NCI-H1417 treated with DMSO at 0.1 percent for 48 hours (cell line): ENCODE measurements at places on chromosomes 2 and 18.

DNA sequence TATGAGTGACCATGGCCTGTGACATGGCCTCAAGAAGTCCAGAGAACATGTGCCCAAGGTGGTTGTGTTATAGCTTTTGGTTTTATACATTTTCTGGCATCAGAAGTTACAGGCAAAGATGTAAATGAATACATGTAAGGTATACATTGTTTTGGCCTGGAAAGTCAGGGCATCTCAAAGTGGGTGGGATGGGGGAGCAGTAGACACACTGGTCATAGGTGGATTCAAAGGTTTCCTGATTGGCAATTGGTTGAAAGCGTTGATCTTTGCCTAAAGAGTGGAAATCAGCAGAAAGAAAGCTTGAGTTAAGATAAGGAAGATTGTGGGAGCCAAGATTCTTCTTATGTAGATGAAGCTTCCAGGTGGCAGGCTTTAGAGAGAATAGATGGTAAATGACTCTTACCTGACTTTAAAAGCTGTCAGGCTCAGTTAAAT lies 62.1 kb upstream of the DYNAP start:
- no peak for DNase-seq

GRCh38 chr2:214569419-214570035 lies 158.7 kb downstream of the VWC2L start:
- no peak for DNase-seq

DNA sequence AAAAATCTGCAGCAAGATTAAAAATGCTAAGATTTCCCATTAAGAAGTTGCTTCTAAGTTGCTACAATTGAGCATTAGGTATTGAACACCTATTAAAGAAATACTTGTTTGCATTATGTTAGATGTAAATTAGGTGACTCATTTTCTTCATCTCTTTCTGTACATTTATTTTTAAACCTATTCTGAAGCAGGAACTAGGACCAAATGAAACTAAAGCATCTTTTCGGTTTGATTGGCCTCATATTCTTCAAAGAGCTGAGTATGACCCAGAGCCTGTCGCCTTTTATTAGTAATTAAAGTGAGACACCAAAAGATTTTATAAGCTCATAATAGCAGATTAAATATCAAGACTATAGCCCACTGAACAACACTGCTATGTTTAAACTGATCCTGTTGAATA lies 83.4 kb upstream of the ZEB2 start:
- DNase-seq: no peak

DNA sequence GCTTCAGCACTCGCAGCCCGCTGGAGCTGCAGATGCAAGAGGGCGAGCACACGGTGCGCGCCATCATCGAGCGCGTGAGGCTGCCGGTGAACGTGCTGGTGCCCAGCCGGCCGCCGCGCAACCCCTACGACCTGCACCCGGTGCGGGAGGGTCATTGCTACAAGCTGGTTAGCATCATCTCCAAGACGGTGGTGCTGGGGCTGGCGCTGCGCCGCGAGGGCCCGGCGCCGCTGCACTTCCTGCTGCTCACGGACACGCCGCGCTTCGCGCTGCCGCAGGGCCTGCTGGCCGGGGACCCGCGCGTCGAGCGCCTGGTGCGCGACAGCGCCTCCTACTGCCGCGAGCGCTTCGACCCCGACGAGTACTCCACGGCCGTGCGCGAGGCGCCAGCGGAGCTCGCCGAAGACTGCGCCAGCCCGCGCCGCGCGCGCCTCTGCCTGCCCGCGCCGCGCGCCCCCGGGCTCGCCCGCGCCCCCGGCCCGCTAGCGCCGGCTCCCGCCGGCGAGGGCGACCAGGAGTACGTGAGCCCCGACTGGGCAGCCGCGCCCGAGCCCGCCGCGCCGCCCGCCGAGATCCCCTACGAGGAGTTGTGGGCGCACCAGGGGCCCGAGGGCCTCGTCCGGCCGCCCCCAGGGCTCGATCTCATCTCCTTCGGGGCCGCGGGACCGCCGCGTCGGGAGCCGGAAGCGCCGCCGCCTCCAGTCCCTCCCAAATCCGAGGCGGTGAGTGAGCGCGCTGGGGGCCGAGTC lies 11.8 kb downstream of the GAREM2 start:
- no peak for DNase-seq

DNA sequence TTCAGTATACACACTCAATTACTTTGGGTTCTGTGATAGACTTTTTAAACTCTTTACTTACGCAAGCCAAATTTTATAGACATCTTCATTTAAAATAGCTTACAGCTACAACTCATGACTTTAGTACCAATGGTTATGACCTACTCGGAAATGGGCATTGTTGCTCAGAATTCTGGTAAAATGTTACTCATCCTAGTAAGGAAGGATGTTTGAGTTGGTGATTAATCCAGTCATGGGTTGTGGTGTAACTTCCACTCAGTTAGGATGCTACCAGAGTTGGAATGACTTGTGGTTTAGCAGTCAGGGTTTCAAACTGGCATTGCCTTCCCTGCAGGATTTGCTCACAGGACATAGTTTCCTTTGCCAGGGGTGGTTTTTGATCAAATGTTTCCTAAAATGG lies 7.4 kb upstream of the NPC1 start:
- no peak for DNase-seq

DNA sequence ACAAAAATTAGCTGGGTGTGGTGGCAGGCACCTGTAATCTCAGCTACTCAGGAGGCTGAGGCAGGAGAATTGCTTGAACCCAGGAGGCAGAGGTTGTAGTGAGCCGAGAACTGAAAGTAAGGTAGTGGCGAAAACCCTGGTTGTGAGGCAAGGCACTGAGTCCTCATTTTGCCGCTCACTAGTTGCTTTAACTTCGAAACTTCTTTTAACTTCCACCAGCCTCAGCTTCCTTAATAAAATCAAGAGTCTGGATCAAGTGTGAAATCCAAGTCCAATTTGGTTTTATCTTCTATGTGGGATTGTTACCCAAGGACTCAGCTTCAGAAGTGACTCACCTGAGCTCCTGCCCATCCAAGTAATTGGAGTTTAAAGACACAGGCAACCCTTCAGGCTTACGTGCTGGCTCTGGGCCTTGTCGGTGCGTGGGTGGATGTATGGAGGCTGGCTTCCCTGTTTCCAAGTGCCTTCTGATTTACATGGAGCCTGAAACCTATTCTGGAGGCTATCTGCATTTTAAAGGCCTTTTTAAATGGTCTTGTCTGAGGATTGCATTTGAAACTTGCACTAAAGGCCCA lies 374.2 kb upstream of the ID2 start:
- DNase-seq: no peak

DNA sequence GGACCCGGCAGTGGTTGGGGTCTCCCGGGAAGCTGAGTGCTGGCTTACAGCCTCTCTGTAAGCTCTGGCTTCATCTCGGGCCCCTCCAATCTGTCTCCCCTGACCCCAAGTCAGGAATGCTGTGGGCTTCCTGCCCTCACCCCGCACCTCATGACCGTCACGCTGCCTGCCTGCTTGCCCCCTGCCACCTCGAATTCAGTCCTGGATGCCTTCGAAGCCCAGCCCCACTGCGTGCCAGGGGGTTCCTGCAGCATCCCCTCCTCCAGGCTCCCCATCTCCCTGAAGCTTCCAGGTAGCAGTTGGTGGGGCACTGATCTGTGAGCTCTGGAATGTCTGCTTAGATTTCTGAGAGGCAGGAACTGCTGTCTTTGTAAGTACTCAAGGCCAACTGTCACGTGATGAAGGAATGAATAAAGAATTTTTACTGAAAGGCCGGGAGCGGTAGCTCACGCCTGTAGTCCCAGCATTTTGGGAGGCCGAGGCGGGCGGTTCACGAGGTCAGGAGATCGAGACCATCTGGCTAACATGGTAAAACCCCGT lies 6.5 kb downstream of the CLHC1 start:
- DNase-seq: no peak

DNA sequence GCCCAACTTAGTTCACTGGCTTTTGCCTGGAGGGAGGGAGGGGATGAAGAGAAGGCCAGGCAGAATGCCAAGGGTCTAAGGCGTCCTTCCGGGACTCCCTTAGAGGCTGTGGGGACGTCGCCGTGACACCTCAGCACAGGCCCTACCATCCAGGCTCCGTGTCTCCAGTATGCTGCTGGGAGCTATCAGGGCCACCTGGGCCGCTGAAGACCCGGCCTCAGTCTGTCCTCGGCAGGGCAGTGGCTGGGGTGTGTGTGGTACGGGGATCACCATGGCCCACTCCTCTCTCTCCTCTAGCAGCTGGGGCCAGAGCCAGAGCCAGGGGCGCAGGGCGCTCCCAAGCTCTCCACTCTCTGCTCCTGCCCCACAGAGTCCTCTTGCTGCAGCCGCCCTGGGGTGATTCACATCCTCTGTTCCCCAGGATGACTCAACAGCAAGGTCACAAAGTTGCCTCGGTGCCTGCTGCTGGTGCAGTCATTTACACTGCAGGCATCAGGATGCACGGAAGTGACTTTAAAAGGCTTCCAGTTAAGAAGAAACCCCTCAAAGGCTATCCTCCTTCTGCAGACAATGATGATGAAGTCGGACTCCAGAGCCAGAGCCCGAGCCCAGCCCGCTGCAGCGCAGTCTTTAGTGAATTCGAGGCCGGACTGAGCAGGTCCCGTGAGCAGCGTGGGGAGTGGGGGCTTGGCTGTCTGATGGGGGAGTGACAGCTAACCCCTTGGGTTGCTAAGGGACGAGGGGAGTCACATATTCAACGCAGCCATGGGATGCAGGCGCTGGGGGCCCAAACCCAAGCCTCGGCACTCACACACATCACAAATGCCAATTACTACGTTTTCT lies 31.9 kb downstream of the SNORC start:
- no peak for DNase-seq

- DNase-seq: no peak
These were observed 48.3 kb downstream of the CDH2 start for GRCh38 chr18:28128659-28128980.

- peak; percentile 100 for DNase-seq
These were observed 293.9 kb upstream of the DCC start for GRCh38 chr18:52045946-52046675.

GRCh38 chr18:30814446-30814845 lies 228.1 kb downstream of the DSC3 start:
- no peak for DNase-seq

- DNase-seq: no peak
These were observed 223.3 kb downstream of the SH3RF3 start for GRCh38 chr2:109352056-109352897.

GRCh38 chr18:5693699-5694294 lies 150.0 kb upstream of the EPB41L3 start:
- DNase-seq: no peak

- DNase-seq: no peak
These were observed 174.5 kb downstream of the CTIF start for GRCh38 chr18:48713309-48713708.

DNA sequence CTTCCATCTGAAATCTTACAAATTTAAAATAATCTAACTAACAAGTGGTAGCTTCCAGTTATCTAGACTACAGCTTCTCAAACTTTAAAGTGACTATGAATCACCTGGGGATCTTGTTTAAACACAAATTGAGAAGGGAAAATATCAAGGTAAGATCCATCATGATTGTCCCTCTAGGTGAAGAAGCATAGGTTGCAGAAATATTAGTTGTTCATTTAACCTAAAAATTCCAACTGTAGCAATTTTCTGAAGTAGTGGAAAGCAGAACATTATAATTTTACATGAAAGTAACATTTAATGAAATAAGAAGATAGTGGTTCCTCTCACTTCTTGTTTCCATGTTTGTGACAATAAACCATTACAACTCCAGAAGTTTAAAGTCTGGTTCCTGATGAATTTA lies 17.3 kb downstream of the GALNT3 start:
- no peak for DNase-seq

- no peak for DNase-seq
These were observed 247.9 kb downstream of the NDUFA10 start for GRCh38 chr2:239777219-239777618.

DNA sequence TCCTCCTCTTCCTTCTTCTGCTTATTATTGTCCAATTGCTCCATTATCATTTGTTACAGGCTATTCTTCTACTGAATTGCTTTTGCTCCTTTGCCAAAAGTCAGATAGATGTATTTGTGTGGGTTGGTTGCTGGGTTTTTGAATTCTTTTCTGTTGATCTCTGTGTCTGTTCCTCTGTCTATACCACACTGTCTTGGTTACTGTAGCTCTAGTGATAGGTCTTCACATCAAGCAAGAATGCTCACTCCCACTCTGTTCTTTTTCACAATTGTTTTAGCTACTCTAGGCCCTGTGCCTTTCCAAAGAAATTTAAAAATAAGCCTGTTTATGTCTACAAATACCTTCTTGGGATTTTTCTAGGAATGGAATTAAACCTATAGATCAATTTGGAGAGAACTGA lies 217.2 kb downstream of the GALR1 start:
- no peak for DNase-seq

DNA sequence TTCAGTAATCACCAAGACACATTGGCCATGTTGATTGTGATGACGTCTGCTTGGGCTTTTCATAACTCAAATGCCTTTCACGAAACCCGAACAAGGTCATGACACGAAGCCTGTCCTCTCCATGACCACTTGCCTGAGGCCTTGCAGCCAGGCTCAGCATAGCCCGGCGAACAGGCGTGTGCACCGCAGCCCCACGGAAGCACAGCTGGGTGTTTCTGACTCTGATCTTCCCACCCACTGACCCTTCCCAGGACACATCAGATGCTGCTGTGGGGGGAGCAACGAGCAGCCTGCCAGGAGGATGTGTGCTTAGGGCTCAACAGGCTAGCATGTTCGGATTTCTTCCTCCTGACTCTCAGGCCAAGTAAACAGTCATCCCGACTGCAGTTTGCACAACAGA lies 369.4 kb upstream of the SALL3 start:
- DNase-seq: no peak

DNA sequence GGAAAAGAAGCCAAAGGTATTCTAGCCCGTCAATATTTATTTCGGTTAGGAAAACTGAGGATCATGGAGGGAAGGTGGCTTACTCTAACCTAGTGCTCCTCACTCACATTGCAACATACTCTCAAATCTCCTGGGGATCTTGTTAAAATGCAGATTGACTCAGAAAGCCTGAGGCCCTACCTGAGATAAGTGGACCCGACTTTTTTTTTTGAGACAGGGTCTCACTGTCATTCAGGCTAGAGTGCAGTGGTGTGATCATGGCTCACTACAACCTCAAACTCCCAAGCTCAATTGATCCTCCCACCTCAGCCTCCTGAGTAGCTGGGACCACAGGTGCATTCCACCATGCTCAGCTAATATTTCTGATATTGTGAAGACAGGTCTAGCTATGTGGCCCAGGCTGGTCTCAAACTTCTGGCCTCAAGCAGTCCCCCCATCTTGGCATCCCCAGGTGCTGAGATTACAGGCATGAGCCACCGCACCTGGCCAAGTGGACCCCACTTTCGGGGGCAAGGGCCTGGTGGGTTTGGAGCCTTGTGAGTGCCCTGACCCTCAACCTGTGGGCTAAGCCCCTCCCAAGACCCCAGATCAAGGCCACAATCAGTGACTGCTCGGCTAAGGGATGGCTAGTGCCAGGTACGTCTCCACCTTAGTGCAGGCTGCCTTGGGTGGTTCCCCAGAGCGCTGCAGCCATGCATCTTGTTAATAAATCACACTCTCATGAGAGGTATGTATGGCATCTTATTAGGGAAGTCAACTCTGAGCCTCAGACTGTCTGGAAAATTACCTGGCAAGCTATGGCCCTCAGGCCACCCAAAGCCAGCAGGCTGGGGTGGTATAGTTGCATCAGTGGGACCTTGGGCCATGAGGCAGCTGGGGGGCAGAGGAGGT lies 1.1 kb upstream of the NEURL3 start:
- no peak for DNase-seq

GRCh38 chr2:208515099-208515498 lies 108.5 kb downstream of the PTH2R start:
- no peak for DNase-seq

- no peak for DNase-seq
These were observed 69.8 kb downstream of the MAP3K20 start for GRCh38 chr2:173145454-173145853.

GRCh38 chr2:185128346-185128745 lies 530.0 kb downstream of the ZNF804A start:
- no peak for DNase-seq

- DNase-seq: no peak
These were observed 7.6 kb downstream of the GPATCH11 start for GRCh38 chr2:37091873-37092272.
